NCI-H1092 (cell line): ENCODE measurements at places on chromosomes 16 and 17.
A peak's percentile ranks its signal among the peaks of the same experiment; 100 is the strongest.

GRCh38 chr17:34207572-34207971, 47.5 kb upstream of the CCL2 start:
- DNase-seq: no peak

GRCh38 chr16:53234836-53235235, 180.0 kb downstream of the CHD9 start:
- DNase-seq: no peak

DNA sequence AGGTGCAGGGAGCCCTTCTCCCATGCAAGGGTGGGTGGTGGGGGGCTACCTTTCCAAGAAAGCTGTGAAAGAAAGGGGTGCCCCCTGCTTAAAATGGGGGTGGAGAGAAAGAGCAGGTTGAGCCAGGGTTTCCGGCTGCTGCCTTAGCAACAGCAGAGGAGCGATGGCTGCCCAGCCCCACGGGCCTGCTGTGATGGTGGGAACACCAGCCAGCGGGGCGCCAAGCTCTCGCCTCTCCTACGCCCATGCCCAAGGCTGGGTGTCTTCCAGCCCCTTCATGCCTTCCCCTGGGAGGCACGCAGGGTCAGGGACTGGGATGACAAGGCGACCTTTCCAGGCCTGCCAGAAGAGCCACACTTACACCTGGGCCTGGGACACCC, 3.0 kb downstream of the FMNL1 start:
- DNase-seq: no peak

GRCh38 chr17:29571883-29572681, 3.6 kb downstream of the TP53I13 start:
- no peak for DNase-seq

GRCh38 chr17:43822570-43823190, 10.3 kb downstream of the MPP3 start:
- DNase-seq: no peak

DNA sequence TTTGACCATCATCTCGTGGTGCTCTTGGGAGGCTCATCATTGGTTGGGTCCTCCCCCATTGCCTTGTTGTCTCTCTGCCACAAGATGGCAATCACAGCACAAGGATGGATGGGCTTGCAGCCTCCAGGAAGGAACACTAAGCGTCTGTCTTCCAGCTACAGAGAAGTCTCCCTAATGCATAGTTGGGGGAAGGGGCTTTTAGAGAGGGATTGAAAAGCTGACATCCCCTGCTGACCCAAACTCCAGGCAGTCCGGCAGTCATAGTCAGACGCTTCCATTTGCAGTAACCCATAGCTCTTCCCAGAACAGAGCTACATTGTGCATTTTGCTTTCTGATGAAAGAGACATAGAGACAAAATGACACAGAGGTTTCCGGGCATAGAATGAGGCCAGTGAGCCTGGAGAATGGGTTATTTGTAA, 111.4 kb downstream of the UTP18 start:
- peak; percentile 62 for DNase-seq
